ENCODE measurements at places on chromosomes 6 and 20.
A peak's percentile ranks its signal among the peaks of the same experiment; 100 is the strongest.

DNA sequence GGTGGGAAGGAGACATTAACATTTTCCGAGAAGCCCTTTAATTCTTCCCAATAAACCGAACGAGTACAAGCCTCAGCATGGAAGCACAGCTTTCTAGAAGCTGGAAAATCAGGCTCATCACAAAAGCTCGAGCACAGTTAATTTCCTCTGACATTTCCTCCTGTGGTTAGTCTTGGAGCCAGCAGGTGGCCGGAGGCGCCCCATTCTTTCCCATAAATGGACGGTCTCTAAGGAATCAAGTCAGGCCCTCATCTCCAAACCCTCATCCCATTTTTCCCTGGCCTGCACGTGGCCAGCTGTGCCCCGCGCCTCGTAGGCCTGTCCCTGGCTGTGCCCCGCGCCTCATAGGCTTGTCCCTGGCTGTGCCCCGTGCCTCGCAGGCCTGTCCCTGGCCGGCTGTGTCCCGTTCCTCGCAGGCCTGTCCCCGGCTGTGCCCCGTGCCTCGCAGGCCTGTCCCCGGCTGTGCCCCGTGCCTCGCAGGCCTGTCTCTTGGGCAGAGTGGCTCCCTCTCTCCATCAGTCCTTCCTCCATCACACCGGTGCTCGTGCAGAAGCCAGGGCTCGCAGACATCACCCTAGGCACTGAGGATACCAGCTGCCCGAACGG, 19.7 kb upstream of the NTSR1 start:
- no peak for DNase-seq

GRCh38 chr20:49620364-49621240, 52.7 kb upstream of the PTGIS start:
- no peak for DNase-seq

GRCh38 chr20:8571611-8572010, 439.5 kb downstream of the PLCB1 start:
- DNase-seq: no peak

- peak; percentile 65 for DNase-seq
Measured at GRCh38 chr6:30626484-30627366, at the start of gene ATAT1. Gene ATAT1, plus strand, starts transcription at chr6:30626874.
